ENCODE measurements at places on chromosomes 5 and 9.
A peak's percentile ranks its signal among the peaks of the same experiment; 100 is the strongest.

DNA sequence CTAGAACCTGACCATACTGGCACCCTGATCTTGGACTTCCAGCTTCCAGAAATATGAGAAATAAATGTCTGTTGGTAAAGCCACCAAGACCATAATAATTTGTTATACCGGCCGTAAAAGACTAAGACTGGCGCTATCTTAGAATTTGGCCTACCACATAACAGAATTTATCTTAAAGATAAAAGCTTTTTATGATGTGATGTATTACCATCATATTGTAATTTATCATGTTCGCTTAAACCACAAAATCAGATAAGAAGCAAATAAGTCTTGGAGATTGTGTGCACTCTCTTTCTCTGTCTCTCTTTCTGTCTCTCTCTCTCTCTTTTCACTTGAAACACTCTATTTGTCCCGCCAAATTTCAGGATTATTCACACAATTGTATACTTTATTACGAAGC is 35.6 kb downstream of the FST start:
- no peak for DNase-seq

GRCh38 chr5:82635561-82636288 is 357.6 kb upstream of the RPS23 start:
- DNase-seq, result no peak

DNA sequence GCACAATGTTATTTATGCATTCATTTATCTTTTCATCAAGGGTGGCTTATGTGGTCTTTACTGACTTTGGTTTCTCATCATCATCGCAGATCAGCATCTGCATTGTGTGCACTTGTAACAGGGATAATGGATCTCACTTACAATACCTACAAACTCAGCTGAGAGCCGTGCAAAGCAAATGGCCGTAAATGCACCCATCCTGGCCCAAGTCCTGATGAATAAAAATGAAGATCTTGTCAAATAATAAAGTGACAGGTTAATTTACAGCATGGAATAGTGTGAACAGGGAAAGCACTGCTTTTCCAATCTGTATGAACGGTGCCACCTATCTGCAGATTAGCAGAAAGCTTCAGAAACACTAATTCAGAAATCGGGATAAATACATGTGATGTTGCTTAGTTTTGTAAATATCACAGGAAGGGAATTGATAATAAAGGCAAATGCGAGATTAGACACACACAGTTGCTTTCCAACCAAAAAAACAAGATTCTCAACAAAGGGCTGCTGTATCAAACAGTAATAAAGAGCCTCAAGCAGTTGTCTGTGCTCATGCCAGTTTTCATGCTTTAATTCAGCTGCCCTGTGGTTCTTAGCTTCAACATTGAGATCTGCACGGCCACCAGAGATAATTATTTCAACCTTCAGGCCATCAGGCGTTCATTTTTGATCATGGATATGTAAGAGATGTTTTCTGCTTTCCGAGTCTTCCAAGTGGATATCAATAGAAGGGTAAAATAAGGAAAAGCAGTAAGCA is 153.4 kb upstream of the POU5F2 start:
- no peak for DNase-seq

- no peak for DNase-seq
These were observed 729 bp upstream of the TNPO1 start for GRCh38 chr5:72815580-72816283.

DNA sequence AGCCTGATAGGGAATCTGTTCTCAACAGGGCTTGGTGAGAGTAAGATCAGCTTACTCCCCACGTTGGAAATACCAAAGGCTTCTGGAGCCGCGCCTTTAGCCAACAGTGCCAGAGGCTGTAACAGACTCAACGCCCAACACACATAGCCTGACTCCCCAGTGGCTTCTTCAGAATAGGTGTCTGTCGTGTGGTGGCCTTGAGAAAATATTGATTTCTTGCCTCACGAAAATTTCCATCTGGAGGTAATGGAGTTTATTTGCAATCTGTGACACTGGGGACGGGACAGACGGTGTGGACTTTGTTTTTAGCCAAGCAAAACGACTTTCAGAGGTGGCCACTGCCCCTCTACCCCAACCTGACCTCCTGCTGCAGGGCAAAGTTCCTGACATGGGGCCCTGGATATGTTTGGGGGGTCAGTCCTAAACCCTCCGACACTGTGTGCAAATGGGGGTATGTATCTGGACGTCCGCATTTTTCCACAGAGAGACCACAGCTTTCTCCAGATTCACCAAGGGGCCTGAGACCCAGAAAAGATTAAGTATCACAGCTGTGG is 189.3 kb downstream of the CDK5RAP2 start:
- no peak for DNase-seq

GRCh38 chr9:76458903-76459693 is at the start of gene GCNT1:
GCNT1 (plus strand) TSS chr9:76459182; CDS start chr9:76502382, 43,200 bp downstream.
- peak; percentile 88 for DNase-seq

DNA sequence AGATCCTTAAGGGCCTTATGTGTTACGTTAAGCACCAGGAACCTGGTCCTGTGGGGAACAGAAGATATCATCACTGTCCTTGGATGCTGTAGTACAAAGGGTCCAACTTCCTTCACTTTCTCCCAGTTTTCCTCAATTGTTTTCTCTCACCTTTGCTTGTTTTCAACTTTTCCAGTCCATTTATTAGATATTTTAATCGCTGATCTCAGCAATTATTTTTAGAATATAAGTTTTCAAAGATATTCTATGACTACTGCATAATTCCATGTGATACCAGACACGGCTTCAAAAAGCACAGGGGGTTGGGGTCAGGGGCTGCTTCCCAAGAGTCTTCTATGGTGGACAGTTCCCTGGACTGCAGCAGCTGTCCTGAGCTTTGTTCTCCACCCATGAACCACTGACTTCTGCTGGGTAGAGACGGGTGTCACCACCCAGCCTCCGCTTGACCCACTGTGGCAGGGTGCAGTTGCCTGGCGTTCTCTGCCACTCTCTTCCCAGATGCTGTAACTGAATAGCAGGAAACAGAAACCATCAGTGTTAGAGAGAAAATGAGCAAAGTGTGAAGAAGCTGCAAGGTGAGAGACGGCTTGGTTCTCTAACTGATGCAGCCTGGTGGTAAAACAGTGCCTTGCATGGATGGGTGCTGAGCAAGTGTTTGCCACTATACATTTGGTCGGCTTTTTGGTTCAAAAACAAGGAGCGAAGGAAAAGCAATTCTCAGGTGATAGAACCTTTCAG is 383.0 kb downstream of the RAB3C start:
- no peak for DNase-seq
